Stimulated activated CD4-positive, alpha-beta T cell treated with anti-CD3 and anti-CD28 coated beads, Interleukin-12 subunit alpha, Interleukin-12 subunit beta, amount 100 ng/mL, for 4 hours (primary cell): ENCODE measurements at places on chromosomes 6 and 20.
A peak's percentile ranks its signal among the peaks of the same experiment; 100 is the strongest.

DNA sequence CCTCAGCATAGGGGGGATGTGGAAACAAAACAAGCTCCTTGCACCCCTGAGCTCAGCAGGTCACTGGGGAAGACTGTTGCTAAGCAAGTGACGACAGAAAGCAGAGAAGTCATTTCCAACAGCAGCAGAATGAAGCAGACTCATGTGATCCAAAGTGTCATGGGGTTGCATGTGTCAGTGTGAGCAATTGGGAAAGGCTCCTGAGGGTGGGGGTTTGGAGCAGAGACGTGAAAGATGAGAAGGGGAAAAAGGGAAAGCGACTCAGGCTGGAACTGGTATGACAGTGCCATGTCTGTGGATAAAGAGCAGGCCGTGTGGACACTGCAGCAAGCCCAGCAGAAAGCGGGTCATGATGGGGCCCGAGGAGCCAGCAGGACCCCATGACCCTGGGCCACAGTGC, 363.9 kb downstream of the PREX1 start:
- no peak for DNase-seq

GRCh38 chr6:106637717-106638341, 8.5 kb downstream of the QRSL1 start:
- no peak for DNase-seq

- DNase-seq: no peak
Measured at GRCh38 chr20:54093423-54094267, 23.3 kb upstream of the BCAS1 start.

DNA sequence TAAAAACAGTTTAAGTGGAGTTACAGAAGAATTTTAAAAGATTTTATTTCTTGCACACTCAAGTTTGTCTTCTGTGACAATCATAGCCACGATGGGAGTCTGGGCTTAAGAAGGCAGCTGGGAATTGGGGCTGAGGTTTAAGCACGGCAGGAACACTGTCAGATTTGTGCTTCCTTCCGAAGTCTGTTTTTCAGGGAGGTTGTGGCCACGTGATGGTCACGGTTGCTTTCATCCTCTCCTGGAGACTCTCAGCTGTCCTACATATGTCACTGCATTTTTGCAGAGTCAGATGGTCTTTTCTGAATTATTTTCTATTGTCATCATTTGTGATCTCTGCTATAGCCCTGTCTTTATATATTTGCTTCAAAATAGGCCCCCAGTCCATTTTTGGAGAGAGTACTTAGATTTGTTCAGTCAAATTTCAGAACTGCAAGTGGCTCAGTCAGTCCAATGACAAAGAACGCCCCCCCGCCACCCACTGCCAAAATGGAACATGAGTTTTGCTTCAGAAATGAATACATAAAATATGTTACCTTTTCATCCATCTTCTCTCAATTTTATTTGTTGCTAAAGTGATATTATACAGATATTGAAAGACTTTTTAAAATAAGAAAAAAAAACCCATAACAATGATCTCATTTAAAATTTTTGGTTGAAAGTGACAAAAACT, 111.8 kb upstream of the ZFP64 start:
- DNase-seq: peak; percentile 44

DNA sequence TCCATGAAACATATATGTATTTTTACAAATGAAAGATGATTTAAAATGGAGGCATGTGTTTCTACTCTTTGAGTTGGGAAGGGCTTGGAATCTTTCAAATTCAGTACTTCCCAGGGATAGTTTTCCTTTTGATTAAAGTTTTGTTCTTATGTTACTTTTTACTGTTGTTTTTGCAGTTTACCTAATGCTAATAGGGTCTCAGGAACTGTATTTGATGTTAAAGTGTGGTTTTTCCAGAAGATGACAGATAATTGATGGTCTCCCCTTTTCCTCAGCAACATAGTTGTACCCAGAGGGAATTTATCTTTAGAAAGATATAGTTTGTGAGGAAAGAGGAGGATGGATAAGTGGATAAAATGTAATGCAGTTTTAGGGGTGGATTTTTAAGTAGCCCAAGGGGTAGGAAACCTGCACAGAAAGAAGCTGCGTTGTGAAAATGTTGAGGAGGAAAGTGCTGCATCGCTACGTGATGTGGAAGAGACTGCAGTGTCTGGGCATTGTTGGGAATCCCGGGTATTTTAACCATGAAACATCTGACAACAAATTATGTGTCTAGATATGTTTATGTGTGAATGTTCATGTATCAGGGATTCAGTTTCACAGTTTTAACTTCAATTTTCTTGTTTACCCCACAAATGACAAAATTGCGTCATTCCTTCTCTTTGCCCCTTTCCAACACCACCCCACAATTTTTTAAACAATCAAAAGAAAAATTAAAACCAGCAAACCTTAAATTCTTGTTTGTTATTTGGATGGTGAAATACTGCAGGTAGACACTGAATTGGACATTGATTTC, 42.3 kb downstream of the GNAS start:
- DNase-seq: no peak

- no peak for DNase-seq
Measured at GRCh38 chr6:97989451-97989850, 706.4 kb upstream of the MMS22L start.

- DNase-seq: no peak
Measured at GRCh38 chr6:42304053-42304712, 86.5 kb upstream of the MRPS10 start.

- no peak for DNase-seq
Measured at GRCh38 chr6:166660157-166660688, 33.2 kb upstream of the RPS6KA2 start.

GRCh38 chr6:113976806-113977205, 5.9 kb upstream of the HDAC2 start:
- no peak for DNase-seq

GRCh38 chr6:15735567-15736265, 72.9 kb upstream of the DTNBP1 start:
- no peak for DNase-seq

- no peak for DNase-seq
Measured at GRCh38 chr20:10637563-10637962, 36.2 kb downstream of the JAG1 start.

DNA sequence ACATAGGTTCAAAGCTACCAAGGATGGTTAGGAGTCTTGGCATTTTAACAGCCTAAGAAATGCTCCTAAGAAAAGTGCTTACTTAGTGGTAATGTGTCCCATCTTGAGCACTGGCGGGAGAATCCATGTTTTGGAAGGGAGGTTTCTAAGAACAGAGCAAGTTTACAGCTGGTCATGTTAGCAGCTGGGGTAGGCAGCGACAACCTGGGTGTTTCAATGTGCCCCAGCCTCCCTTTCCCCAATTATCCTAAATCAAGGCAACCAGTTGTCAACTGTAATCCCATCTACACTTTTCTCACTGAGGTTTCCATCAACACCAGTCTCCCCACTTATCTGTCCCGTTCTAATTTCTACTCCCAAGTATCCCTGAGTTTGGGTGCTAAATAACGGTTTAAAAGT, 1.6 kb upstream of the JAG1 start:
- DNase-seq: no peak

- no peak for DNase-seq
Measured at GRCh38 chr20:11204926-11205768, 531.3 kb upstream of the JAG1 start.

DNA sequence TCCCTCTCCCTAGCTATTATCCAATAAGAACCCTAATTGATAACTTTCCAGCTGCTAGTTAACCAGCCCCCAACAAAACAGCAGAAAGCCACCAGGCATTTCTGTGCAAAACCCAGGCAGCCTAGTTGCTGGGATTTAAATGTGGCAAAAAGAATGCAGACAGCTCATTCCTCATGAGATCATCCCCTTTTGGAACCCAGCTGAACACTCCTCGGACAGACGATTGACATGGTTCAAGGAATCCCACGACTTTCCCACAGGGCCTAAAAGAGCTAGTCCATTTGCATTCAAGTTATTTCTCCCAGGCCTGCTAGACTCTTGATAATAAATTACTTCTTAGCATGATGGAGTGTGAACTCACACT, 24.0 kb downstream of the JAG1 start:
- no peak for DNase-seq

DNA sequence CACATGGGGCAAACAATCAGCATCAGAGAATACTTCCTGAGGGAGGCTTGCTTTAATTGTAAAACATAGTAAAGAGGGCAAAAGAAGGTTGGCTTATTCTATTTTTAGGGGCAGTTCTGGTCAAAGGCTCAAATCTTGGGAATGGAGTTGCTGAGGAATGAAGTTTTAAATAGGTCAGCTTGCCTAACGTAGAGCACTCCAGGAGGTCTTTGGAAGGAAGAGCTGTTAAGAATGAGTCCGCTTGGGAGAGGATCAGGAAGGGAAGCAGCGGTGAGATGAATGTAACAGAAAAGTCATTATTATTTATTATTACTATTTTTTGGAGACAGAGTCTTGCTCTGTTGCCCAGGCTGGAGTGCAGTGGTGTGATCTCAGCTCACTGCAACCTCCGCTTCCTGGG, 108.7 kb downstream of the ZFAND3 start:
- no peak for DNase-seq
